ENCODE measurements at places on chromosomes 2 and 18.
A peak's percentile ranks its signal among the peaks of the same experiment; 100 is the strongest.

GRCh38 chr2:48399828-48400552, 130.0 kb upstream of the STON1 start:
- H3K27me3 ChIP-seq, result no peaks in the 10 kb centered on the region
- no peak overlapping the region for H3K27ac ChIP-seq
- no peak for DNase-seq
- no peaks in the 10 kb centered on the region for H3K4me1 ChIP-seq
- no peaks in the 10 kb centered on the region for H3K36me3 ChIP-seq

- no peaks in the 10 kb centered on the region for H3K36me3 ChIP-seq
- H3K27ac ChIP-seq, result no peak overlapping the region
- no peak for DNase-seq
- no peak overlapping the region for H3K4me3 ChIP-seq
- H3K27me3 ChIP-seq, result no peaks in the 10 kb centered on the region
- no peaks in the 10 kb centered on the region for H3K4me1 ChIP-seq
These were observed 45.4 kb upstream of the CCDC150 start for GRCh38 chr2:196594158-196594557.

GRCh38 chr2:151651274-151651673, 83.0 kb downstream of the NEB start:
- DNase-seq, result no peak
- no peaks in the 10 kb centered on the region for H3K36me3 ChIP-seq
- no peaks in the 10 kb centered on the region for H3K27me3 ChIP-seq
- no peak overlapping the region for H3K27ac ChIP-seq
- no peaks in the 10 kb centered on the region for H3K4me1 ChIP-seq

DNA sequence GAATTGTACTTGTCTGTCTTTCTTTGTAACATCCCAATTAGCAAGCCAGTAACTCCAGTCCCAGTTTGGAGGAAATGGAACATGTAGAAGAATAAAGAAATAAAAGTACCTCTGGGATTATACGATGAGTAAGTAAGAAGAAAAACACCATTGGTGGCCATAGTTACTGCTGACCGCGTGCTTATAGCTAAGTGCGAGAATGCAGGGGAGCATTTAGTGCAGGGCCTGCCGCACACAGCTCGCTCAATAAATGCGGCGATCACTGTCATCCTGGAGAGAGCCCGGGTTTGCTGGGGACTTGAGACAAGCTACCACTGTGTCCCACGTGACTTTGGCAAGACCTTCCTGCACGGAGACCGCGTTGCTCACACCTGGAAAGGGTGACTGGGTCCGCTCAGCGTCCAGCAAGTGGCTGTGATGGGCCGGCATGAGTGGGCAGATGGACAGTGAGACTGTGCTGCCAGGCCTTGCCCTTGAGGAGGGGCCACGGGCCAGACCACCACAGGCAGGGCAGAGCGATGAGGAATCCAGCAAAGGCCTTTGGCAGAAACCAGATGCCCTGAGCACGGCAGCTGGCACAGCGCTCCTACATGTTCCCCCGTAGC, 54.8 kb downstream of the ADI1 start:
- H3K36me3 ChIP-seq, result no peaks in the 10 kb centered on the region
- peaks cover 16% of the 10 kb centered on the region for H3K4me1 ChIP-seq
- H3K4me3 ChIP-seq, result no peak overlapping the region
- H3K27ac ChIP-seq, result no peak overlapping the region

GRCh38 chr2:175793648-175794047, 208.4 kb downstream of the LNPK start:
- H3K4me1 ChIP-seq, result no peaks in the 10 kb centered on the region
- no peaks in the 10 kb centered on the region for H3K27me3 ChIP-seq
- H3K36me3 ChIP-seq, result no peaks in the 10 kb centered on the region
- no peak overlapping the region for H3K27ac ChIP-seq
- no peak for DNase-seq
- no peak overlapping the region for H3K4me3 ChIP-seq

DNA sequence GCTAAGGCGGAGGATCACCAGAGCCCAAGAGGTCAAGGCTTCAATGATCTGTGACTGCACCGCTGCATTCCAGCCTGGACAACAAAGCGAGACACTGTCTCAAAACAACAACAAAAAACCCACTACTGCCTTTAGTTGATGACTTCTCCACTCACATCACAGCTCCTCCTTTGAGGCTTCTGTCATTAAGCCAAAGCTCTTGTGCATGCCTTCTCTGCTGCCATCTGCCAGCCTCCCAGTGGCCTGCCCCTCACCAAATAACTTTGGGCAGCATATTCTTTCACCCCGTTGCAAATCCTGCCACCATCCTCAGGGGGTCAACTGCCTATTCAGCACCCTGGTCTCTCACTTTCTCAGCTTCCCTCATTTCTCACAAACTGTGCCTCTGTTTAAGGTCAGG, 27.5 kb downstream of the OSBPL1A start:
- H3K4me1 ChIP-seq, result no peaks in the 10 kb centered on the region
- no peak for DNase-seq
- no peaks in the 10 kb centered on the region for H3K27me3 ChIP-seq
- H3K27ac ChIP-seq, result no peak overlapping the region

GRCh38 chr2:5826979-5827655, 134.9 kb downstream of the SOX11 start:
- no peak overlapping the region for H3K27ac ChIP-seq
- no peaks in the 10 kb centered on the region for H3K36me3 ChIP-seq
- no peak for DNase-seq
- no peaks in the 10 kb centered on the region for H3K4me1 ChIP-seq
- no peak overlapping the region for H3K4me3 ChIP-seq

- DNase-seq, result no peak
- H3K27me3 ChIP-seq, result no peaks in the 10 kb centered on the region
- H3K4me3 ChIP-seq, result no peak overlapping the region
- H3K27ac ChIP-seq, result no peak overlapping the region
- H3K36me3 ChIP-seq, result no peaks in the 10 kb centered on the region
These were observed 37.6 kb downstream of the RMC1 start for GRCh38 chr18:23540867-23541266.

DNA sequence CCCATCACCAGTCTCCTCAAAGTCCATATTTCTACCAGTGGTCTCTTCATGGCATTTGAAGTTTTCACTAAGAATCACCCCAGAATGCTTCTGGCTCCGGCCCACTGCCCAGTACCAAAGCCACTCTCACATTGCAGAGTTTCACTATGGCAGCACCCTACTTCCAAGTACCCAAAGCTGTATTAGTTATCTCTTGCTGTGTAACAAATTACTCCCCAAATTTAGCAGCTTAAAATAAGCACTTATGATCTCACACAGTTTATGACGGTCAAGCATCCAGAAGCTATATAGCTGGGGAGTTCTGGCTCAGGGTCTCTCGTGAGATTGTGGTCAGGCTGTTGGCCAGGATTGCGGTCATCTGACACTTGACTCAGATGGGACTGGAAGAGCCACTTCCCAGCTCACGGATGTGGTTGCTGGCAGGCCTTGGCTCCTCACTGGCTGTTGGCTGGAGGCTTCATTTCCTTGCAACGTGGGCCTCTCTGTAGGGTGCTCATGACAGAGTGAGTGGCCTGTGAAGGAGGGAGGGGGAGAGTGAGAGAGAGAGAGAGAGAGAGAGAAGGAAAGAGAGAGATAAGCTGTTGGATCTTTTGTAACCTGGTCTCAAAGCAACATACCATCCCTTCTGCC, 189.5 kb downstream of the CTIF start:
- H3K36me3 ChIP-seq, result no peaks in the 10 kb centered on the region
- H3K4me3 ChIP-seq, result no peak overlapping the region
- no peak for DNase-seq
- H3K4me1 ChIP-seq, result peaks cover 6% of the 10 kb centered on the region
- no peaks in the 10 kb centered on the region for H3K27me3 ChIP-seq
- H3K27ac ChIP-seq, result peak overlapping the region; percentile 47

- no peaks in the 10 kb centered on the region for H3K4me1 ChIP-seq
- no peak overlapping the region for H3K27ac ChIP-seq
- peaks cover 40% of the 10 kb centered on the region for H3K36me3 ChIP-seq
- no peak overlapping the region for H3K4me3 ChIP-seq
- no peak for DNase-seq
These were observed 37.7 kb downstream of the CEP192 start for GRCh38 chr18:13028869-13029268.

- peaks cover 16% of the 10 kb centered on the region for H3K36me3 ChIP-seq
- H3K27me3 ChIP-seq, result no peaks in the 10 kb centered on the region
- no peaks in the 10 kb centered on the region for H3K4me1 ChIP-seq
- H3K27ac ChIP-seq, result no peak overlapping the region
These were observed 13.4 kb downstream of the NIFK start for GRCh38 chr2:121723316-121723715.

GRCh38 chr2:102540882-102541281, 67.9 kb downstream of the SLC9A4 start:
- peaks cover 7% of the 10 kb centered on the region for H3K4me1 ChIP-seq
- H3K36me3 ChIP-seq, result no peaks in the 10 kb centered on the region
- H3K27ac ChIP-seq, result no peak overlapping the region
- H3K4me3 ChIP-seq, result no peak overlapping the region

DNA sequence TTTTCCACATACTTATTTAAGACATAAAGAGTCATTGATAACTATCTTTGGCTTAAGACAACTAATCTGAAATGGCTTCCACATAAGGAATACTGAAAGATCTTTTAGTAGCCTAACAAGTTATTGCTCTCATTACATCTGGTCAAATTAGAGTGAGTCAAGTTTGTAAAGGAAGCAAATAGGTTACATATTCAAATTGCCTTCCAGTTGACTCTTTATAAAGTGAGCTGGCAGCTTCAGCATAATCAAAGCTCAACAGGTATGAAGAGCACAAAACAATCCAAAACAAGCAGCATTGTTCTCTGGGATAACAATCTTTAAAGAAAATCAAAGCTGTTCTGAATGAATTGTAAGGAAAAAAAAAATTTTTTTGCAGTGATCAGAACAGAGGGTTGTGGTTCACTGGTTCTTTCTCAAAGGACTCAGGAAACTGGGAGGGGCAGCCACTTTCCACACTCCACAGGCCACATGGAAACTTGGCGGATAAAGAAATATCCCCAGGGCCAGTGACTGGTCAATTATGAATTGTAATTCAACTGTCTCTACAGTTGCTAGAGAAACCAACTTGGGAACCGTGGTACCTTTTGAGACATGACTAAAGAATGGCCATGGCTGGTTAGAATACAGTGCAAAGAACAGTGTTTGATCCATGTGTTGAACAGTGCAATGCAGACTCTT, 369.3 kb upstream of the KCNH7 start:
- H3K27ac ChIP-seq, result no peak overlapping the region
- DNase-seq, result no peak
- no peak overlapping the region for H3K4me3 ChIP-seq

DNA sequence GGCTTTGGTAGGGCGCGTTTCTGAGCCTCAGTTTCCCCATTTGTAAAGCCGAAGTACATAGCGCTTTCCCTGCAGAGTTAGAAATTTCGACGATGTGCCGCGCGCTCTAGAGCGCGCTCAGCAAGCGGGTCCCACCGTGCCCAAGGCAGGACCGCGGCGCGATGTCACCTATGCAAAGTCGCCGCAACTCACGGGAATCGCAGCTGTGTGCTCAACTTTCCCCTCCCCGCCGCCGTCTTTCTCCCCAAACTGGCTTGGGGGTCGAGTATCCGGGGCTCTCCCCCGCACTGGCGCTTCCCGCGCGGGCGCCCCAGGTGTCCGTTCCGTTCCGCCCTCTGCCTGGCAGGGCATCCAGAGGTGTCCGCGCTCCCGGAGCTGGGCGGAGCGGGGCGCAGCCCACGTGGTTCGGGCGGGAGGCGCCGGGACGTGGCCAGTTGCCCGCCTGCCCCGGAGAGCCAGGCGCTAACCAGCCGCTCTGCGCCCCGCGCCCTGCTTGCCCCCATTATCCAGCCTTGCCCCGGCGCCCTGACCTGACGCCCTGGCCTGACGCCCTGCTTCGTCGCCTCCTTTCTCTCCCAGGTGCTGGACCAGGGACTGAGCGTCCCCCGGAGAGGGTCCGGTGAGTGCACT, at the start of gene MLPH:
TSS of gene MLPH (plus strand) at position 433 of the 630 bp plus-strand sequence. CDS start 6,176 bp downstream, outside the sequence.
- peak within 1 kb of the TSS; percentile 52 for H3K4me3 ChIP-seq
- no peaks in the 10 kb centered on the region for H3K36me3 ChIP-seq
- peaks cover 69% of the 10 kb centered on the region for H3K4me1 ChIP-seq
- peak within 1 kb of the TSS; percentile 92 for H3K27ac ChIP-seq

DNA sequence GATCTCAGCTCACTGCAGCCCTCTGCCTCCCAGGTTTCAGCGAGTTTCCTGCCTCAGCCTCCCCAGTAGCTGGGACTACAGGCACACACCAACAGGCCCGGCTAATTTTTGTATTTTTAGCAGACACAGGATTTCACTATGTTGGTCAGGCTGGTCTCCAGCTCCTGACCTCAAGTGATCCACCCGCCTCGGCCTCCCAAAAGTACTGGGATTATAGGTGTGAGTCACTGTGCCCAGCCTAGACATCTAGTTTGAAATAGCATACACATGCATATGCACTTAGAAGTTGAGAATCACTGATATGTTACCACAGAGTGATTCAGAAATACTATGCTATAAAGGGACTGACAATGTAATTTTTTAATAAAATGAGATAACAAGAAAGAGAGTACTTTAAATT, 69.8 kb upstream of the CDKL4 start:
- H3K4me1 ChIP-seq, result no peaks in the 10 kb centered on the region
- H3K36me3 ChIP-seq, result peaks cover 8% of the 10 kb centered on the region
- H3K27me3 ChIP-seq, result no peaks in the 10 kb centered on the region
- H3K4me3 ChIP-seq, result no peak overlapping the region
- DNase-seq, result no peak

DNA sequence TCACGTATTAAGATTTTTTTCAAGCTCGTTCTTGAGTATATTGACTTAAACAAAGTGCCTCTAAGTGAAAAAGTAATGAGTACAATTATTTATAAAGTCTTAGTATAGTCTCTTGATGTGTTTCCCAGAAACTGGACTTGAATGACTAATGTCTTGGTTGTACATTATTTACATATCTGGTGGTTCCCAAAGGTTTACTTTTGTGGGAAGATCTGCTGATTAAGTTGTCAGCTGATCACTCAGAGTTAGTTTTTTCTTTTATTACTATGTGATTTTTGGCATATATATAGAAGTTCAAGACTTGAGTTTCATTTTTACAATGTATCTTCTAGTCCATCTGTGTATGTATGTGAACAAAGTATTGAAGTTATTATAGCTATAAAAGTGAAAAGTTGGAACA, 29.5 kb downstream of the RNF144A start:
- H3K27me3 ChIP-seq, result no peaks in the 10 kb centered on the region
- H3K4me3 ChIP-seq, result no peak overlapping the region
- H3K27ac ChIP-seq, result no peak overlapping the region

DNA sequence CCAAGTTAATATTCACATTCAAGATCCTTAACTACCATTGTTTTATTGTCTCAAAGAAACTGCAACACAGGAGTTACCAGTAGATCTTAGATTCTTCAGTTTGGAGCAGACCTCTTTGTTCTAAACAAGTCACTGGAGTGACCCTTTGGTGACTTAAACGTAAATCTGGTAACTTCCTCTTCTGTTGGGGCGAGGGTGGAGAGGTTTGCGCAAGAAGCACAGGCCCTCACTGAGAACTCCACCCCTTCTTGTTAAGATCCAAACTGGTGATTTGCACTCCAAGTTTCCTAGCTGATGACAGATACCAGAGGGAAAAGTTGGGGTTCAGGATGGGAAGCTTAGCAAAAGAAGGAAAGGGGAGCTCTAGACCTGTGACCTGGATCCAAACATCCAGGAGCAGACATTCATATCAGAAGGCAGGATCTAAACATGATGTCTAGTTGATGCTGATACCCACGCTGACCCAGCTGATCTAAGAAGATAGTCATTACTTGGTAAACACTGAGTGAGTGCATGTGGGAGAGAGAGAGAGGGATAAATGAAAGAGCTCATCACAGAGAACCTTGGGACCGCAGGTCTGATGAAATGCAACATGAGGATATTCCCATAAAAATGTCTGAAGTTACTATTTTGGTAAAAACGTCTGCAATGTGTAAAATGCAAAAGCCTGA, 256.0 kb downstream of the CDH20 start:
- peaks cover 12% of the 10 kb centered on the region for H3K4me1 ChIP-seq
- H3K27me3 ChIP-seq, result no peaks in the 10 kb centered on the region
- peak overlapping the region; percentile 28 for H3K27ac ChIP-seq
- no peak for DNase-seq
